ENCODE measurements at places on chromosomes 1 and 21.

DNA sequence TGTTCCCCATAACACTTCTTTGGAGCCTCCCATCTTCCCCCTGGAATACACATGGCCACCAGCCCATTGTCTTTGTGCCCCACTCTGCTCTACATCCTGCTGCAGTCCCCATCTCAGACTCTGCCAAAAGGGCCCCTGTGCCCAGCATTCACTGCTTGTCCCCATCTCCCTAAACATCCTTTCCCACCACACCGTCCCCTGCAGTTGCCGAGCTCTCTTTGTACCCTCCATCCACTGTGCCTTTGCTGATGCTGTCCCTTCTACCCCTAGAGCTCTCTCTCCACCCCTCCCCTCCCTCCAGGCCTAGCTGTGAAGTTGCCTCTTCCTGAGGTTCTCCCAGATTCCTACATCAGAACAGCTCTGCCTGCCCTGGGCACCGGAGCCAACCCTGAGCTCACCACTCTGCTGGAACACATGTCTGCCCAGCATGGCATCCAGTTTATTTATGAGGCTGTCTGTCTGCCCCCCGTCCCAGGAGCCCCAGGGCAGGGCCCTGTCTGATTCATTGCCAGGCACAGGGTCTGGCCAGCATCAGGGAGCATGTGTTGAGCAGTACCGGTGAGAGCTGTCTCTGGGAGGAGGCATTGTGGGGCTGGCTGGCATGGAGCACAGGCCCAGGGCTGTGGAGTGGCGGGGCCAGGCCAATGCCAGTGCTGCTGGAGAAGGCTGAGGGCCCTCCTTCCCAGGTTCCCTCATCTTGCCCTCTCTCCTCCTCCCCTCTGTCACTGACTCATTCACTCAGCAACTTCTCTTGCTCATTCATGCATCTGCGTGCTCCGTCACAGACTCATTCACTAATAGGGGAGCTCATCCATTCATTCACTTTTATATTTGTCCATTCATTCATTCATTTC, 28.8 kb downstream of the EDN2 start:
- no peak for DNase-seq

- no peak for DNase-seq
Measured at GRCh38 chr21:14952916-14953315, 111.9 kb downstream of the NRIP1 start.

GRCh38 chr21:42409366-42409765, 5.7 kb downstream of the UBASH3A start:
- no peak for DNase-seq

DNA sequence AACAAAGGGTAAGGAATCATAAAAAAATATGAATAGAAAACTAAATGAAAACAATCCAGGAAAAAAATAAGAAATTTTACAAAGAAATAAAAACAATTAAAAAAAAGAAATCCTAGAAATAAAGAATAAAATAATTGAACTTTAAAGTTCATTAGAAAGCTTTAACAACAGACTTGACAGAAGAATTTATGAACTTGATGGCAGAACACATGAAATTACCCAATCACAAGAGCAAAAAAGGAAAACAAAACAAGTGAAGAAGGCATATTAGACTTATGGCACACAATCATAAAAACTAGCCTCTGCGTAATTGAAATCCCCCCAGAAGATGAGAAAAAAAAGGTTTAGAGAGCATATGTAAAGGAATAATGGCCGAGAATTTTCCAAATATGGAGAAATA, 802.5 kb upstream of the B3GALT2 start:
- DNase-seq: no peak

DNA sequence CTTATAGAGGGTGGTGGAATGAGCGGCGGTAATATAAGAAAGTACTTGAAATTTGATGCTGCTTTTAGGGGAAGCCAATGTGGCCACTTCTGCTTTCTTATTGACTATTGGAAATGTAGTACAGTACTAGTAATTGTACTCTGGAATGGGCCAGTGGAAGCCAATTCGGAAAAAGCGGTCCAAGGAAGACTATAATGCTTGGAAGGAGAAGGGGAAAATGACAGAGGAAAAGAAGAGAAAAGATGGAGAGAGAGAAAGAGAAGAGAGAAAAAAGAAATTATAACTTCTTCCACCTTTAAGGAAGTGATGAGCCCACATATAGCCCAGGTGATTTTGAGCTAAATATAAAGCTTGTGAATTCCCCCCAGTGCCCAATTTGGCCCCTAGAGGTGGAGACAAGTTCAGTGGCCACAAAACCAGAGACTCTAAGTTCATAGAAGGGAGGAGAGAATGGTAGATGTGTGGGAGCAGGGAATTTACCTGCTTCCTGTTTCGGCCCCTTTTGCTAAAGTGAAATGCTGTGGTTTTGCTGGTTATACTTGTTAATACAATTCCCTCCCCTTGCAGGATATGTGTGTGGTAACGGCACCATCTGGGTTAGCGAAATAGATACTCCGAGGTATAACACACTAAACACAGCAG, 35.7 kb upstream of the DUSP10 start:
- no peak for DNase-seq

- DNase-seq: no peak
Measured at GRCh38 chr1:118247593-118247992, 62.6 kb upstream of the SPAG17 start.

DNA sequence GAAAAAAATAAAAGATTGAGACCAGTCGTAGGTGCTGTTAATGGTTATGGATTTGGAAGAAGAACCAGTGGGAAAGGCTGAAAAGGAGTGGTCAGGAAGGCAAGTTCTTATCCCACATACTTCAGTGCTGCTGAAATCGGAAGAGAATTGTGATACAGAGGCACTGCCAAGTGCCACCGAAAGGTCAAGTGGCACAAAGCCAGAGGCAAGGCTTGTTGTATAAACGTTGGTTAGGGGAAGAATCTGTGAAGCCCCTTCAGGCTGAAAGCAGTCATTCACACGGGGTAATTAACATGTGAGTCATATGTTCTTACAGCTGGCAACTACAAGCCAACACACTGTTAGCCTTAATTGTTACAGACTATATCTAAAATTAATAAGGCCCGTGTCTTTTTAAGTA, 48.8 kb downstream of the ZBTB40 start:
- no peak for DNase-seq

- DNase-seq: no peak
Measured at GRCh38 chr21:31370893-31371544, 27.0 kb upstream of the TIAM1 start.

GRCh38 chr1:109503935-109504334, 5.6 kb downstream of the AMIGO1 start:
- DNase-seq: no peak

- no peak for DNase-seq
Measured at GRCh38 chr21:31255036-31255435, 89.0 kb downstream of the TIAM1 start.

DNA sequence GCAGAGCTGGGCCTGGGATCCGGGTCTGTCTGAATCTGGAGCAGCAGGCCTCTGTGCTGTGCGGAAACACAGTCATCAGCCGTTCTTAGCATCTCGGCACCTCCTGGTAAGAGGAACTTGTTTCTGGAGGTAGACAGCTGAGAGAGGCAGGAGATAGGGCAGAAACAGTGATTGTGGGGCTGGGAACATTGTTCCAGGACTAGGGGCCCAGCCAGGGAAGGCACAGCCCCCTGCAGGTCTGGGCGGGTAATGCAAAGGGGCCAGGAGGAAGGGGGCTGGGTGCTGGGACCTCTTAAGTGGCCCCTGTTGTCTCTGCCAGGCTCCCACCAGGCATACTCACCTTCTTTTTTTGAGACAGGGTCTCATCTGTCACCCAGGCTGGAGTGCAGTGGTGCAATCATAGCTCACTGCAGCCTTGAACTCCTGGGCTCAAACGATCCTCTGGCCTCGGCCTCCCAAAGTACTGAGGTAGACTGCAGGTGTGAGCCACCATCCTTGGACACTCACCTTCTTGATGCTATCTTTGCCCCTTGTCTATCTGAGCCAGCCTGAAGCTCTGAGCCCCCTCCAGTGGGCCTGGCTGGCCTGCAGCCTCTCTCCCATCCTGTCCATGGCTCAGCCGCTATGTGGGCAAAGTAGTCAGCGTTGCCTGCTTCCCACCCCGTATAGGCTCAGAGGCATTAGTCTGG, 134.3 kb upstream of the ZBTB40 start:
- DNase-seq: no peak

- DNase-seq: no peak
Measured at GRCh38 chr1:73366734-73367413, 831.1 kb downstream of the LRRIQ3 start.
